NCI-H1694 (cell line): ENCODE measurements at places on chromosomes 5 and 9.

GRCh38 chr9:124248066-124248465 lies 9.7 kb upstream of the NEK6 start:
- DNase-seq, result no peak

DNA sequence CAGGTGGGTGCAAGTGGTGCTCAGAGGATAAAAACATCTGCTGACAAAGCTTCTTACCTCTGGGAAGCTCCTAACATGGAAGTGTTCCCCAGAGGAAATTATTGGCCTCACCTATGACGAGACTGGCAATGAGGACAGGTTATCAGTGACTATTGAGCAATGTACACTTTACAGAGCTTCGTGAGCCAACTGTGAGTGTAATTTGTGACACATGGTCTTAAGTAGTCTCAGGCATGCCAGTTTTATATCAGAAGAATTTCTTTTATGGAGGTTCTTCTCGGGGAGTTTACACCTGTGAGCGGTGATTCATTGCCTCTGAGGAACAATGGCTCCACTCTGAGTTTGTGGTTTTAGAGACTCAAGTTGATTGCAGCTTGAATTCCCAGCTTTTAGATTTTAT lies 11.3 kb downstream of the ANKDD1B start:
- no peak for DNase-seq

DNA sequence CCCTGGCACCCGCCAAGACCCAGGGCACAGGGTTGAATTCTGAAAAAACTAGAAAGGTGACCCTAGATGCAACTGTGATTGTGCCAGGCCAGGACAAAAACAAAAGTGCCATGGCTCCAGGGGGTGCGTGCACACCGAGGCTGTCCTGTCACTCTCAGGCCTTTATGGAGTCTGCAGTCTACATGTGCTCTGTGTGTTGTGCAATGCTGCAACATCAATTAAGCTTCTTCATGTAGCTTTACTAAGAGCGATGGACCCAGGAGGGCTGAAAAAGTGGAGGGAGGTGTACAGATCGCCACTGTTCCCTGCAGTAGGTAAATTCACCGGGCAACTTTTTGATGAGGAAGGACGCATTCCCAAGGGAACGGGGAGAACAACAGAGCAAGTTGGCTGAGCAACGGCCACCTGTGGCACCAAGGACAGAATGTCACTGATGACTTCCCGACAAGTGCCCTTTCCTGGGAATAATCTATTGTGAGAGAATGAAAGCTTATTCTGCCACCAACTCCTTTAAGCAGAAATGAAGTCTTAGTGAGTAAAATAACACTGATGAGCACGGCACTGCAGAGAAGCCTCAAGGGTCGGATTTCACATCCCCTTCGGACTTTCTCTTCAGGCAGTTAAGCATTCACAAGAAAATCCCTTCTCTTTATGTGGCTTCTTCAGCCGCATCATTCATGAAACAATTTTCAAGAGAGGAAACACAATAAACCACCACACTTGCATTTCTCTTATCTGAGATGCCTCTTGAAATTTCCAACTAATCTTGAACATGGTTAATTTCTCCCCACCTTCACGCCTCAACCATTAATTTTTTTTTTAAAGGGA lies 149.6 kb downstream of the DROSHA start:
- no peak for DNase-seq

GRCh38 chr9:33690143-33690933 lies 105.0 kb upstream of the PRSS3 start:
- DNase-seq, result no peak

DNA sequence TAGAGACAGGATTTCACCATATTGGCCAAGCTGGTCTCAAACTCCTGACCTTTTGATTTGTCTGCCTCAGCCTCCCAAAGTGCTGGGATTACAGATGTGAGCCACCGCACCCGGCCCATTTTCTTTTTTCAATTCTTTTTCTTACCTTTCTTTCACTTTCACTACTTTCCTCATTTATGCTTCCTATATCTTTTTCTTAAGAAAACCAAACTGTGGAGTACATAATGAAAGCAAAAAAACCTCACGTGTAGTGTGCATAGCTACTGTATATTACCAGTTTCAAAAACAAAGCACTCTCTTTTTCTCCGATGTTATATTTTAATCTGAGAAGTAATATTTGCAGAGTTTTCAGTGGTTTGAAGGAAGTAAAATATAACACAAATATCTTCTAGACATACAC lies 8.0 kb upstream of the CAST start:
- DNase-seq, result no peak

- DNase-seq, result no peak
Measured at GRCh38 chr5:166505067-166505466, 1786.4 kb upstream of the WWC1 start.

GRCh38 chr9:131262327-131263032 lies 13.8 kb downstream of the FAM78A start:
- no peak for DNase-seq

DNA sequence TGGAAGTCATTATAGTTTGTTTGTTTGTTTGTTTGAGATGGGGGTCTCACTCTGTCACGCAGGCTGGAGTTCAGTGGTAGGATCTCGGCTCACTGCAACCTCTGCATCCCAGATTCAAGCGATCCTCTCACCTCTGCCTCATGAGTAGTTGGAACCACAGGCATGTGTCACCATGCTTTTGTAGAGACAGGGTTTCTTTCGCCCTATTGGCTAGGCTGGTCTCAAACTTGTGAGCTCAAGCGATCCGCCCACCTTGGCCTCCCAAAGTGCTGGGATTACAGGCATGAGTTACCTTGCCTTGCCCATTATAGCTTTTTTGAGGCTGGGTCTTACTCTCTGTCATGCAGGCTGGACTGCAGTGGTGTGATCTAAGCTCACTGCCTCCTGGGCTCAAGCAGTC lies 28.8 kb downstream of the NSD1 start:
- DNase-seq, result no peak

GRCh38 chr9:20551835-20552234 lies 70.5 kb downstream of the MLLT3 start:
- DNase-seq, result no peak

- DNase-seq, result no peak
Measured at GRCh38 chr5:161925960-161926359, 78.0 kb downstream of the GABRA1 start.

DNA sequence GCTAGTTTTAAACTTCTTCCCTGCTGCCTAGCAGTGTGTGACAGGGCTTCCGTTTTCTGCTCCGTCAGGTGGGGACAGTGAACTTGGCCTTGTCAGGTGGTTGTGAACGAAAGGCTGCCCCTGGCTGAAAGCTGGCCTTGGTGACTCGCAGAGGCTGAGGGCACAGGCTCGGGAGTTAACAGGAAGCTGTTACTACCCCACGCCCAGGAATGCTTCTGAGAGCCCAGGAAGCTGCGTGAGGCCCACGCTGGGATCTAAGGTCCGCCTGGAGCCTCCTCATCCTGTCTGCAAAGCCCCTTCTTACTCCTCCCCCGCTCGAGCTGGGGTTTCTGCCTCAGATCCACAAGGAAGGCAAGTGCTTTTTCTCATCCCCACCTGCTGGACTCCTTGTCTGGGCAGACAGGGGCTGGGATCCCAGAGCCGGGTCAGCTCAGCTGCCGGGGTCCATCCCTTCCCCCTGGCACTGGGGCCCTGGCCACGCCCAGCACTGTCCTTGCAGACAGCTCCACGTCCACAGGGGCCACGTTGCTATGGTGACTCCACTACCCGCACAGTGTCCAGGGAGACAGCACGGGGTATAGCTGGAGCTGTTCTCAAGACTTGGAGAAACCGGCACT lies 124.7 kb upstream of the TBC1D2 start:
- no peak for DNase-seq

DNA sequence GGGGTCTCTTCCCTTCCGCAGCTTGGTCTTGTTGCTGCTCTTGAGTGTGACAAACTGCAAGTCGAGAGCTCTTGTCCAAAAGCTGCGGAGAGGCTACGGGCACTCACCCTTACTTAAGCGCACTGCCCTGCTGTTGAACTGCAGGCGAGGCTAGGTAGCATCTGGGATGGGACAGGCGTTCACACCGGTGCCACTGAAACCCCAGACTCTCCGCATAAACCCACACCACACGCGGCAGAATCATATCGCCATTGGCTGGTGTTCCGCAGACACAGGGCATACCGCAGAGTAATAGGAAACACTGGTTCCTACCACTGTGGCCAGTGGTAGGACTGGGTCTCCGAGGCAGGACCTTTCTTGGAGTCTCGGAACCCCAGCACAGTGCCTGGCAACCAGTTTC lies 2.2 kb upstream of the NPR3 start:
- DNase-seq, result no peak

DNA sequence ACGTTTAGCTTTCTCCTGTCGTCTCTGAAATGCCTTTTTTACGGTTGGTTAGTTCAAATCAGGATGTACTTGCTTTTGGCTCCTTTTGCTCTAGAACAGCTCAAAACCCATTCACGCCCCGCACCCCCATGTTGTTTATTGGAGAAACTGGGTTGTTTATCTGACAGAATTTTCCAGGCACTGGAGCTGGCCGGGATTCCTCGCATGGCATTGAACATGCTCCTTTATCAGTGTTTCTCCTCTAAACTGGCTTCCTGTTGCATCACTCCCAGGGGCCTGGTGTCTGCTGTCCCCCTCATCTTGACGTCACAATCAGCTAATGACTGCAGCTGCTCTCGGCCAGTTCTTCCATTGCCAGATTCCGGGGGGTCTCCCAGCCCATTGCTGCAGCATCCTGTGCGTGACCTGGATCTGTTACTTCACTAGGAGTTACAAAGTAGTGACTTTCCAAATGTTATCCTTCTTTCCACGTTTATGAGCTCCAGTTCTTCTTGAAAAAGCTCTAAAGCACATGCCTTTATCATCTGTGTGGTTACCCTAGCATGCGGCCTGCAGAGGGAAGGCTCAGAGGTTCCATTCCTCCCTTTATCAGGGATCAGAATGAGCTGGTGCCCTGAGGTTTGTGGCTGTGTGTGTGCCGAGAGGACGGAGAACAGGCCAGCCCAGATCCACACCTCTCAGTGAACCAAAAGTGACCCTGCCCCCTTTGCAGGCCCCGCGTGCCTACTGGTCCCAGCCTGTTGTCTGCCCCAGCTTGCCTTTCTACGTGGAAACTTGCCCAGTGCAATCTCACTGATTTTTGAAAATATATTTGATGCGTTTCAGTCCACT lies 27.5 kb downstream of the FAM163B start:
- no peak for DNase-seq

DNA sequence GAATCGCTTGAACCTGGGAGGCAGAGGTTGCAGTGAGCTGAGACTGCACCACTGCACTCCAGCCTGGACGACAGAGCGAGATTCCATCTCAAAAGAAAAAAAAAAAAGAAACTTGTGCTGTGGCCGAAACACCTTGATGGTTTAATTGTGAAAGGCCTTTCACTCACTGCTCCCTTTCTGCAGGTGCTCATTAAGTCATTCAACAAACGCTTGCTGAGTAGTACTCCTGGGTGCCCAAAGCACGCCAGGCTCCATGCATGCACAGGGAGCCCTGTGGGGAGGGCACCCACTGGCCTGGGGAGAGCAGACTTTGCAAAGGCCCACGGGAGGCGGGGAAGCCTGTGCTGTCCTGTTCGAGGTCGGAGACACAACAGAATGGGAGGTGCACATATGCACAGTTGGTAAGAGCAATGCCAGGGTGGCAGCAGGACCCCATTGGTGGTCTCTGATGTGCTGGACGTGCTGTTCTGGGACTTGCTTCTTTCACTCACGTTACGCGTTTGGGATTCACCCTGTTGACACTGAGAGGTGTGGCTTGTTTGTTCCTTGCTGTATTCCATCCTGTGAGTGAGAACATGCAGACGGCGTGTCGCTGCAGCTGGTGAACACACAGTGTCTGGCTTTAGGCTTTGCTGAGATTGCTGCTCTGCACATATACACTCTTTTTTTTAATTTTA lies 3.0 kb upstream of the ENTPD2 start:
- DNase-seq, result no peak

- DNase-seq, result no peak
Measured at GRCh38 chr9:69743930-69744329, 15.9 kb downstream of the PTAR1 start.

- no peak for DNase-seq
Measured at GRCh38 chr5:42720251-42720650, 36.4 kb upstream of the CCDC152 start.

GRCh38 chr9:84711936-84712335 lies 42.4 kb downstream of the NTRK2 start:
- DNase-seq, result no peak

DNA sequence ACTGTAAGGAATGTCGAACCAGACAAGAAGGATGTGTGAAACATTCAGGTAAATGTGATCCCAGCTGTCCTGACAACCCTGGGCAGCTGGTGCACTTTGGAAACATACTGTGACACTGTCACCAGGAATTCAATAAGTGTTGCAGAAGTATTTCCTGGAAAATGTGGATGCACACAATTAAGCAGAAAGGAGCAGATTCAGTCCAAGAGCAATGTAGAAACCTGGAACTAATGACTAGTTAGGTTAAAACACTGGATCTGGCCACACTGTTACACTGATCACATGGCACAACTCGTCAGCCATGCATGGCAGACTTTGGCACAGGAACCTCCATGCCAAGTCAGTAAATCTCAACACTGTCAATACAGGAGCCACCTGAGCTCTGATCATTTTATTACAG lies 109.0 kb downstream of the FAM174A start:
- DNase-seq, result no peak

DNA sequence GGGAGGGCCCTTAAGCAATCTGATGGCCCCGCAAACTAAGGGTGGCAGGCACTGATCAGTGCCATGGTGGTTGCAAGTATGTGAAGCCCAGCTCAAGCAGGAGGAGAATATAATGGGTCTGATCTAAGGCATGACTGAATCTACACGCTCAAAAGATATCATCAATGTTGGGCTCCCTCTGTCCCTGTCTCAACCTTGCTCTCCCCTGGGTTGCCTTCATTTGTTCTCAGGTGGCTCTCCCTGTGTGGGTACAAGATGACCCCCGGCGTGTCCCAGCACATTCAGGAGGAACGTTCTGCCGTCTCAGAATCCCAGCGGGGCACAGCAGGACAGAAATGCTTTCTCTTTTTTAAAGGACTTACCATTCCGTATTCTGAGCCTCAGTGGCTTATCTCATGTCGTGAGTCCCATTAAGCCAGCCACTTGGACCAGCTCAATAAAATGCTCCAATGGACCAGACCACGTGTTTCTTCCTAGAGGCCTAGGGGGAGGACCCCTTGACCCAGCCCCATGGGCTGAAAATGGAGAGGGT lies 12.0 kb upstream of the RNF130 start:
- DNase-seq, result no peak

DNA sequence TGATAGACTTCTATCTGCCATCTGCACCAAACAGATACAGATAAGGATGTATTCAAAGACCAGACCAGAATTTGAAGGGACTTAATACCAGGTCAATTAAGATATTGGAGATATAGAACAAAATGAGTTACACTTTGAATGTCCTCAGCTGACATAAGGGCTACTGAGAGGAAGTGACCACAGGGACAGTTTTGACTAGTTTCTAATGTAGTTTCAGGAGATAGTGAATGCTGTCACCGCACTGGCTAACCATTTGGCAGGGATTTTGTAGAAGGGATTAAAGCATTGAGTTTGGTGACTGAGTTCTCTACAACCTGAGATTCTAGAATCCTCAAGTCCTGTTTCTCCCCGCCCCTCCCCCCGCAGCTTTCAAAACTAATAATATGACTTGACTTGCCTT lies 22.7 kb downstream of the CCNH start:
- no peak for DNase-seq

- DNase-seq, result no peak
Measured at GRCh38 chr9:14018081-14018480, 295.9 kb downstream of the NFIB start.
